ENCODE measurements at places on chromosomes 7 and 10.

- no peak for DNase-seq
Observed at GRCh38 chr7:81993186-81993585, 223.3 kb upstream of the HGF start.

- DNase-seq = no peak
Observed at GRCh38 chr7:70098133-70098561, 499.9 kb downstream of the AUTS2 start.

- no peak for DNase-seq
Observed at GRCh38 chr7:114923403-114923713, 1.5 kb downstream of the MDFIC start.

- DNase-seq = no peak
Observed at GRCh38 chr10:35268791-35269257, 67.5 kb upstream of the CCNY start.

DNA sequence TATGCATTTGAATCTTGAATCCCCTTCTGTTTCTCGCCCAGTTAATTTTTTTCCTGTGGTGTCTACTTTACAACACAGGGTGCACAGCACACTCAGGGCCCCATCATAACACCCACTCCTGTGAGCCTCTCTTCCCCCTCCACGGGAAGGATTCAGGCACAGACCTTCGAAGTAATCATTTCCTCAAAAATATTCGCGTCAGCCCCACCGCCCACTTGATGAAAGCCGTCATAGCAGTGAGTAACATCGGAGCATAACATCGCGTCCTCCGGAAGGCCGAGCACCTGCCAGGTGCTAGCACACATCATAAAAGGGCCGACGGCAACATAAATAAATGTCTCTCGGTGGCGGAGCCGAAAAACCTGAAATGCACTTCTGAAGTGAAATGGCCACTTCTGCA, 201.7 kb upstream of the ADARB2 start:
- DNase-seq = no peak

DNA sequence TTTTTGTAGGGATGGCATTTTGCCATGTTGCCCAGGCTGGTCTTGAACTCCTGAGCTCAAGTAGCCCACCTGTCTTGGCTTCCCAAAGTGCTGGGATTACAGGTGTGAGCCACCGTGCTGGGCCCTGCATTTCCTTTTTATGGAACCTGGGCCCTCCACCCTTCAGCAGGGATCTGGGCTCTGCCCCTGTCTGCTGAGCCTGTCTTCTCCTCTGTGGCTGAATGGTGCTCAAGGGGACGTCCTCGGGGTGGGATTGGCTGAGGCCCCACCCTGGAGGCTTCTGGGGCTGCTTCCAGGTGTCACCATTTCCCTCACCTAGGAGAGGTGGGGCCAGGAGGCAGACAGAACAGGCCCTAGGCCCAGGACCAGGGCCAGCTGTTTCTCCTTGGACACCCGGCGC, 18.4 kb downstream of the FAM241B start:
- DNase-seq = no peak

DNA sequence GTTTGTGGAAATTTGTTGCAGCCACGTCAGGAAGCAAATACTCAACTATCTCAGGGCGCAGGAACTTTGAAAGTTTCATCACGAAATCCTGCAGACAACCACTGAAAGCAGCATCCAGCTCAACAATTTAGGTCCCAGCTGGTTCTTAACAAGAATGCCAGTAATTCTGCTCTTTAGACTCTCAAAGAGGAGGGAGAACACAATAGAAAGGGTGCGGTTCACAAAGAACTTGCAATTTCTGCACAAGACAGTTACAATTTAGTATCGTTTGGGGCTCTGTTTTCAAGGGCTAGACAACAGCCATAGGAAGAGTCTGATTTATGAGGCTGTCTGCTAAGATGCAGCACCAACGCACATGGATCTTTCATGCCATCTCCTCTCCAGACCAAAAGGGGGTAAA, 223.1 kb downstream of the FGFR2 start:
- no peak for DNase-seq

- DNase-seq = no peak
Observed at GRCh38 chr7:22801912-22802311, 20.7 kb downstream of the TOMM7 start.

- no peak for DNase-seq
Observed at GRCh38 chr7:77570330-77571011, 33.4 kb downstream of the PTPN12 start.

GRCh38 chr10:121518333-121518732, 79.9 kb downstream of the FGFR2 start:
- DNase-seq = no peak

GRCh38 chr7:2157473-2158279, 75.1 kb downstream of the MAD1L1 start:
- DNase-seq = no peak

DNA sequence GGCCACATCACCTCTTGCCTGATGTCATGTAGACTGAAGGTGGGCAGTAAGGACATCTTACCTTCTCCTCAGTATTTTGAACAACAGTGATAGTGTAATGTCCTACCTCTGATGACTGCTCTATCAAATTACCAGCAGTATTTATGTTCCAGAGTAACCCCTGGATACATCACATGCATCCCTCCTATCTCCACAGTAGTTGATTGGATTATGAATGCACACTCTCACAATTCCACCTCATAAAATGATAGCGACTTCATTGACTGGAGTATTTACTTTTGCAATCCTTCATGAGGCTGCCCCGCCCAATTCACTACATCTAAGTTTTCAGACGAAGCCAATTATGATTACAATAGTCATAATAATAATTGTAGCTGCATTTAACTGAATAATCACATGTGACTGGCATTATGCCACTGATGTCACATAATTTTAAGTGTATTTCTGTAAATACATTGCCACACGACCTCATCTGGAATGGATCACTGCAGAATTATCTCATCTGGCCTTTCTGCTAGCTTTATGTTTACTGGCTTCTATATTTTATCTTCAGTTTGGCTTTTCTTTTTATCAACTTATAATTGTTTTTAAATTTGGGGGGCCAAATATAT, 268.9 kb downstream of the SLC25A13 start:
- no peak for DNase-seq

DNA sequence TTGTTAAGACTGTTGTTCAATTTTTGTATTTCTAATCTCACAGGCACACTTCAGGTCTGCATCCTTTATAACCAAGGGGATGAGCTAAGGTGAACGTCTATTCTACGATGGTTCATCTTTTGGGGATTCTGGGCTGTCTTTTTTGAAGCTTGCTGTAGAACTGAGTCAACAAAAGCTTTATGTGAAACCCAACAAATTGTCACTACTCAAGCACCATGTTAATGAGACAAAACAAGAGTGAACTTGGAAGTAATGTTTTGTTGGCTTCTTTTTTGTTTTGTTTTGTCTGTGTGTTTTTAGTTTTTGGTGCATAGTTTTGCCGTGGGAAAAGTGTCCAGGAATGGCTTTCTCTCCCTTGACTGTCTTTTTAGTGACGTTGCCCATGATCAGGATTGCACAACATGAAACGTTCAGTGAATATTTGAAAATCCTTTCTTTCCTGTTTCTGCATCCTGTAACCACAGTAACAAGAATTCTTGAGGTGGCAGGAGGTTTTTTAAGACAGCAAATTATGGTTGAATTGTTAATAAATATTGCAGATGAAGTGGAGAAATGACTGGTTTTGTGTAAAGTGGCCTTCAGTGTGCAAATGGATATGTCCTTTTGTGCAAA, 65.6 kb downstream of the WIPF3 start:
- no peak for DNase-seq

GRCh38 chr7:99839287-99840021, 11.6 kb downstream of the CYP3A43 start:
- no peak for DNase-seq

DNA sequence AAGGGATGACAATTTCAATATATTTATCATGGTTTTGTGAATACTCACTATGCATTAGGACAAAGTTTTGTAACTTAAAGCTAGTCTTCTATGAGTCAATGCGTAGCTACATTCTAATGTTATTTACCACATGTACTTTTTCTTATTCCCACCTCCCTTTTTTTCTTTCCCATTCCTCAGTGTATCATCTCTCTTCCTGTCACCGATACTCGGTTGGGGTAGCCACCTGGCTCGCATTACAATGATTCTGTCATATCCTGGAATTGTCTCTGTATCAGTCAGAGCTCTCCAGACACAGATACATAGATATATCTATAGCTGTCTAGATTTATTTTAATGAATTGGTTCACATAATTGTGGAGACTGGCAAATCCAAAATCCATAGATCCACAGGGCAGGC, 9.8 kb upstream of the RALA start:
- DNase-seq = no peak

DNA sequence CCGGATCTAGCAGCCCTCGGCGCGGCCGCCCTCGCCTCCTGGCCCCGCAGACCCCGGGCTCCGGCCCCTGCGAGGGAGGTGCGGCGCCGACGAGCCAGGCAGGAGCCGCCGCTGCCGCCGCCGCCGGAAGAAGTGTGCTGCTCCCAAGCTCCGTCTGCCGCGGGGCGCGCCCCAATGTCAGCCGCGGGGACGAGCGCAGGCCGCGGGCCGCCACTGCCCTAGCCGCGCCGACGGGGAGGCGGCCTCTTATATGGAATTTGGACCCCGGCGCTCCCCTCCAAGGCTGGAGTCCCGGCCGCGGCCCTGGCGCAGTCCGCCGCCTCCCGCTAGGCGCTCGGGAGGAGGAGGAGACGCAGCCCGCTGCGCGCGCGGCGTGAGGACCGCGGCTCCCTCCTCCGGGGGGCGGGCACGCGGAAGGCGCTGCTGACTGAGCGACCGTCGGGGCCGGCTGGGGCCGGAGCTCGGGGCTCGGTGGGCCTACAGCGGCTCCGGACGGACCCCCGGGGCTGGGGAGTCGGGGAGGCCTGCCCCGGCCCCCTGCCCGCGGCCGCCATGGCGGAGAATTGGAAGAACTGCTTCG, at the start of gene TRIM8:
TRIM8 (plus strand) TSS at position 414 of the 580 bp plus-strand sequence; CDS start at position 553, 139 bp downstream.
- no peak for DNase-seq

- no peak for DNase-seq
Observed at GRCh38 chr10:125061557-125062226, 98.7 kb downstream of the CTBP2 start.

DNA sequence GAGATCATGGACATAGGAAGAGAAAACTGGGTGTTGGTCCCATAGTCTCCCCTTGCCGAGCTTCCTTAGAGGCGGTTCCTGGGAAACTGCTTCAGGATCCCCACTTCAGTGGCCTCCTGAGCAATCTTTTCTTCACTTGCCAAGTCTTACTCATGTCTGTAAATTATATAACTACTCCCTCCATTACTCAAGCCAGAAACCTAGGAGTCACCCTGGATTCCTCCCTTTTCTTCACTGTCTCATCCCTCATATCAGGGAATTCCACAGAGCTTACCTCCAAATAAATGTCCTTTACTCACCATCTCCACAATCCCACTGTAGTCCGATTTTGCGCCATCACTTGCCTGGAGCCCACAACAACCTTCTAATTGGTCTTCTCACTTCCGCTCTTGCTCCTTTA, 29.1 kb upstream of the TRUB1 start:
- DNase-seq = no peak

DNA sequence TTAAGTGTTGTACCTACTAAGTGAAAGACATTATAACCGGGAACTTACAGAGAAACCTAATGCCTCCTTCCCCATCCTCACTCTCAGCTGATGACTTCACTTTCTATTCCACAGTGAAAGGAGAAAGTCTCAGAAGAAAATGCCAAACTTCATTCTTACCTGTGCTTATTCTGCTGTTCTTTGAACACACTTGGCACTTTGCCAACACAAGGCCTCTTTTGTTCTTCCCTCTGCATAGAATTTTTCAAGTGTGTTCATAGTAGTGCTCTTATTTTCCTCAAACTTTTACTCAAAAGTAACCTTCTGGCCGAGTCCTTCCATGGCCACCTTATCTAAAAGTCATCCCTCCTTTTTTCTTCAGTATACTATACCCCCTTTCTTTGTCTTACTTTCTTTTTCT, 59.4 kb upstream of the ETV1 start:
- no peak for DNase-seq

GRCh38 chr7:39084349-39084748, 106.6 kb downstream of the POU6F2 start:
- DNase-seq = no peak

DNA sequence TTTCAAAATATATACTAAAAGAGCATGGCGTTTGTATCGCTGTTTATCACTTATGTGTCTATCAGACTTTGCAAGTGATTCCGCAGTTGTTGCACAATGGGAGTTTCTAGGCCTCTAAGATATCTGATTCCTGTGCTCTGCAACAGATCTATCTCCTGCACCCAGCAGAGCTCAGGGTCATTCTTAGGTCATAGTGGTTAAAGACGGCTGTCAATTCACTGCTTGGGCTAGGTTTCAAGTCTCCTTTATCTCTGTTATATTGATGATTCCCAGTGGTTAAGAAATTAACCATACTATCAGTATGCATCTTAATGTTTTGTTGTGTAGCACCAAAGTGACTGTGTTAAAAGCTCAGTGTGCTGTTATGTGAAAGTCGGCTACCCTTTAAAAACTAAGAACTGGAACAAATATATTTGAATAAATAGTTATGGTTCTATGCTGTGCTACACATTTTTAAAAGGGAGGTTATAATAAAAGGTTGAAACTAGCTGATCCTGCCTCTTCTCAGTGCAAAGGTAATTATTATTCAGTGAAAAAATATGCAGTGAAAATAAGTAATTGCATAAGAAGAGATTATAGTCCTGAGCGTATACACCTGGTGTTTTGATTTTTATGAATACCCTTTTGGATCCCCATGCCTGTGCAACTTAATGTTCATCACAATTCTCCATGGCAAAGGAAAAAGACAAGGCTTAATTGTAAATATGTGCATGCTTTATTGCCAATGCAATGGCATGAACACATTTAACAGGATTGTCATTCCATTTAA, 24.0 kb downstream of the HOXA1 start:
- no peak for DNase-seq

DNA sequence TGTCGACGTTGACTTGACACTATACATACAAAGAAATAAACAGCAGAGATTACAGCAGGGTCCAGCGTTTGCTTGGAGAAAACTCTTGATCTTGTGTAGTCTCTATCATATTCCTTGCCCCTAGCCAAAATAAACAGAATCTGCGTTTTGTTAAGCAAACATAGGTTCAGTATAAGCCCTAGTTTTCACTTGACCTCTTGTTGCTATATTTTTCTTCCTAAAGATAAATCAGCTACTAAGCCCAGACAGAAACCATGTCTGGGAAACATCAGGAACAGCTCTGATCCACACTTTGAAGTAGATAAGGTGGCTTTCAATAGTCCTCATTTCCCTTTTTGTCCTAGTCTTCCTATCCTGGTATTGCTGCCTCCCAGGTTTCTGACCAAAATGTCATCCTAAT, 328.2 kb upstream of the MAGI2 start:
- DNase-seq = no peak

GRCh38 chr10:13893926-13894325, 307.2 kb downstream of the PRPF18 start:
- no peak for DNase-seq
